ENCODE measurements at places on chromosomes 16 and 17. TPM values are rescaled to one million over a fixed set of nuclear protein-coding genes. Genes with fewer than 3 reads are reported as not detected.

GRCh38 chr16:29720703-29721102 lies 25.1 kb downstream of the C16orf54 start:
- DNase-seq, result no peak

Gene PPP1R27
- total RNA-seq, result not detected

GRCh38 chr16:51166091-51166490 lies 15.0 kb upstream of the SALL1 start:
- no peak for DNase-seq

- peak; percentile 76 for DNase-seq
These were observed at the start of gene PLD6 for GRCh38 chr17:17206124-17206912. Gene PLD6 (minus strand): TSS chr17:17206333. CDS start chr17:17206286, 47 bp downstream.

DNA sequence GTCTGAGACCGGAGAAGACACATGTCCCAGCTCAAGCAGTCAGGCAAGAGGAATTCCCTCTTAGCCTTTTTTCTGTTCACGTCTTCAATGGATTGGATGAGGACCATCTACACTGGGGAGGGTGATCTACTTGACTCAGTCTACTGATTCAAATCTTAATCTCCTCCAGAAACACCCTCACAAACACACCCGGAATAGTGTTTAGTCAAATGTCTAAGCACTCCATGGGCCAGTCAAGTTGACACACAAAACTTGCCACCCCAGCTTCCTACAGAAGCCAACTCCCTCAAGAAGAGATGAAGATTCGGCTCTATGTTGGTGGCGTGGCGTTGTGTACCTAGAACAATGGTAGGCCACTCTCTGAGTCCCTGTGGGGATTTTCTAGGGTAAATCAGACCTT lies 22.5 kb upstream of the NKD1 start:
- no peak for DNase-seq

Gene NOS2
- total RNA-seq, result not detected

Gene ACSM3
- 2.1 TPM for total RNA-seq

DNA sequence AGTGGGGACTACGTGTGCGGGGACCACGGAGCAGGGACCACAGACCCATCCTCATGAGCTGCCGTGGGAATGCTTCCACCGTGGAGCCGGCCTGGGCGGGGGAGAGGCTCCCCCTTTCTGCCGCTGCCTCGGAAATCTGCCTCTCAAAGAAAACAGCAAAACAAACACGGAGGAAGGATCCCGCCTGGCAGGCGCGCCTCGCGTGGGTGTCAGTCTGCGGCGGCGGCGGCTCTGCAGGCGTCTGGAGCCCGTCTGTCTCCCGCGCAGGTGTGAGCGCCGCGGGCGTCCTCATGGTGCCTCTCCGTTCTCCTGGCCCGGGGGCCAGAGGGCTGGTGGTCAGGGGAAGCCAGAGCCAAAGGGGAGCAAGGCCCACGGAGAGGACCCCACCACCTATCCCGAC lies 27.5 kb downstream of the GSE1 start:
- DNase-seq, result no peak

Gene ITGB3
- total RNA-seq, result 7.2 TPM

GRCh38 chr16:49855822-49856671 lies at the start of gene ZNF423:
Gene ZNF423 (minus strand): TSS chr16:49856112. CDS start chr16:49855774, 338 bp downstream.
- DNase-seq, result peak; percentile 29

GRCh38 chr17:81537856-81538555 lies 9.8 kb downstream of the FSCN2 start:
- DNase-seq, result no peak

DNA sequence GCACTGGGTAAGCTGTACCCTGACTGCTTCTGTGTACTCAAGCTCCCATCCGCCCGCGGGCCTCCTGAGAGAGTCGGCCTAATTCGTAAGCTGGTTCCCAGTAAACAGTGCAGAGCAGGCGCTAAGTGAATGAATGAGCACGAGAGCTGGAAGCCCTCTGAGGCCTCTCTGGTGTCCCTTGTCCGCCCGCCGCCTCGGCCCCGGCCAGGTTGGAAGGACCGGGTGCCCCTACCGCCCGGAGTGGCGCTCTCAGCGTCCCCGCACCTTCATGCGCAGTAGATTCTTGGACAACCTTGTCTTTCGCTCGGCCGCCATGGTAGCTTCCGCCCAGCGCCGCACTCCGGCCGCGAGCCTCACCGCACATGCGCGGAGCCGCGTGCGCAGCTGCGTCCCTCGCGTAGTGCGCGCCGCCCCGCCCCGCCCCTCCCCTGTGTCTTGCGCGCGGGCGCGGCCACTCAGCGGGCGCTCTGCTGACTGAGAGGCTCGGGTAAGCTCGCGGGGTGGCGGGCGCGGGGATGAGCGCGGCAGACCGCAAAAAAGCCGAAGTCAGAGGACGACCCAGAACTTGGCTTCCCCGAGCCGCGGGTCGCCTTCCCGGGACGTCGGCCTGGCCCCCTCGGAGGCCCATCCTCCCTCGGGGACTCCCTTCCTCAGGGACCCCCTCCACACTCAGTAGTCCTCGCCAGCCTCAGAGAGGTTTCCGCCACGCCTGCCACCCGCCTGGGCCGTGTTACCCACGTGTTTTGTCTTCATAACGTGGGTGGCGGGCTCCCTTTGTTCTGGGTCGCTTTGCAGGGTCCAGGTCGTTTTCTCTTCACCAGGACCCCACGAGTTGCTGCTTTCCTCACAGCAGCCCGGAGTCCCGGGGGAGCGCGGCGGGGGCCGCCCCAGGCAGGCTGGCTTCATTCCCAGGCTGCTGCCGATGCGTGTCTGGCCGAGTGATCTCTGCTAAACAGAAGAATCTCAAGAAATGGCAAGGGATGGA lies at the start of gene MPHOSPH6:
MPHOSPH6 (minus strand) TSS at position 364 of the 985 bp plus-strand sequence; CDS start at position 315, 49 bp downstream.
- peak; percentile 98 for DNase-seq

Gene CLEC18C
- 0.25 TPM for total RNA-seq

Gene NDRG4
- 7.1 TPM for total RNA-seq

DNA sequence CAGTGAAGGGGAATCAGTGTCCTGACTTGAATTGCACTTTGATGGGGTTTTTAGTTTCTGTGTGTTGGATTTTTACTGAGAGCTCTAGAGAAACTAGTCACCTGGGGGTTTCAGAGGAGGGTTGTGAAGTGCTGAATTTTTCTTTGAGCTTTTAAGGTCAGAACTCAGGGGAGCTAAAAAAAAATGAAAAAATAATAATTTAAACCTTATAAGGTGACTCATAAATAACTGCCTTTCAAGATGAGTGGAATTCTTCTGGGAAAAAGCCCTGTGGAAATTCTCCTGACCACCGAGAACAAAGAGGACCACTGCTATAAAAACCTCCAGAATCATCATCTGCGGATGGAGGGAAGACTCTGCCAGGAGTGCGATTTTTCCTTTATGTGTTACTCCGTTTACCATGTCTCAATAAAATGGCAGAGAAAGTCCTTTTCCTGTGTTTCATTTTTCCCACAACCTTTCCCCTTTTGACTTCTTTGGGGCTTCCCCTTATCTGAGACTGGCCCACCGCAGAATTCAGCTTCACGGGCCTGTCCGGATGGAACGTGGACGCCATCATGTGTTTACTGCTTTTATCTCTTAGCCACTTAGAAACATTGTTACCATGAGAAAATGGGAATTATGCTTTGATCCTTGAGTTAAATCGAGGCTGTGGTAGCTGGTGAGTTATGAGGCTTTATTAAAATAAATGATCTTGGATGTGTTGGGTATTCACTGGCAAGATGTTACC lies 39.7 kb downstream of the RPTOR start:
- DNase-seq, result peak; percentile 5

DNA sequence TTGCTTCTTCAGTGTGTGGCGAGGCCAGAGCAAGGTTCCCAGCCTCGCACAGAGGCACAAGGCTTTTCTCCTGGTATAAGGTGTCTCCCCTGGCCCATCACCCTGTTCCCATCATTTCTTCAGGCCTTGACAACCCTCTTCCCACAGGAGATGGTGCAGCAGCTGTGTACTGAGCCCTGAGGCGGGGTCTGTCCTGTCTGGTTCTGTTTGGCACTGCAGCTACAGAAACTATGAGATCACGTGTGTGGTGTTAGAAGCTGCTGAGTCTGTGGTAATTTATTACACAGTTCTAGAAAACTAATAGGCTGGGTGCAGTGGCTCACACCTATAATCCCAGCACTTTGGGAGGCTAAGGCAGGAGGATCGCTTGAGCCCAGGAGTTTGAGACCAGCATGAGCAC lies 7.2 kb downstream of the PLA2G15 start:
- DNase-seq, result no peak

DNA sequence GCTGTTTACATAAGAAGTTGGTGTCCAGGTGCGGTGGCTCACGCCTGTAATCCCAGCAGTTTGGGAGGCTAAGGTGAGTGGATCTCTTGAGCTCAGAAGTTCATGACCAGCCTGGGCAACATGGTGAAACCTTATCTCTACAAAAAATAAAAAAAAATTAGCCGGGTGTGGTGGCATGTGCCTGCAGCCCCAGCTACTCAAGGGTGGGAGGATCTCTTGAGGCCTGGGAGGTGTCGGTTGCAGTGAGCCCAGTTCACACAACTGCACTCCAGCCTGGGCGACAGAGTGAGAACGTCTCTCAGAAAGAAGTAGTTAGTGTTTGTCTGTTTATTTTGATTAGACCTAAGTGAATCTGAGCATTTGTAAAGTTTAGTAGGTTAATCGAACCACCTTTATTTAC lies 12.8 kb downstream of the DDX19A start:
- DNase-seq, result no peak

GRCh38 chr17:44014133-44014436 lies 678 bp downstream of the TMEM101 start:
- DNase-seq, result no peak

DNA sequence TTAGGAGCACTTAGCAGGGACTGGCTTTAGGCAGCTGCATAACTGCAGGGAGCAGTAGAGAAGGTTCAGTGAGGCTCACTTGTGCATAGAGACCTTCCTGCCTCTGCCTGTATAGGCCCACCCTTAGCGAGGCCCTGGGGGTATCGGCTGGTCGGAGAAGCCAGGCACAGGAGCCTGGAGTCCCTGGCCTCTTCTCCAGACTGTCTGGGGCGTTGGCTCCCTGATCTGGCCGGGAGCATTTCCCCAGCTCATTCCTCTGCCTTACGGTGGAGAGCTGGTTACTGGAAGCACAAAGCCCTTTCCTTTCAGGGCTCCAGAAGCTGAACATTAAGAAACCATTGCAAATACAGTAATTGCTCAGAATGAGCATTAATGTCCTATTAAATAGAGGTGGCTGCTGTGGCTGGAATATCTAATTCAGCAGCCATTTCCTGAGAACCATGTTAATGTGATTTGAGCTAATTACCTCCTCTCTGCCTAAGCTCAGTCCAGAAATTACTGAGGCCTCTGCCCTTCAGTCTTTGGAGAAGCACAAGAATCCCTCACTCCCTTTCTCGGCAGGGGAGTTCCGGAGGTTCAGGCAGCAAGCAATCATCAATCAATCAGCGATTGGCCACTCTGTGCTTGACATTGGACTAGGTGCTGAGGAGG lies 18.8 kb upstream of the TMEM220 start:
- DNase-seq, result no peak

GRCh38 chr16:66996324-66996982 lies 8.1 kb downstream of the CES4A start:
- DNase-seq, result peak; percentile 90

GRCh38 chr17:15945527-15946191 lies 729 bp downstream of the ADORA2B start:
- peak; percentile 69 for DNase-seq

- no peak for DNase-seq
These were observed 14.5 kb downstream of the NKD1 start for GRCh38 chr16:50562657-50563056.

- no peak for DNase-seq
These were observed 109.1 kb downstream of the C16orf78 start for GRCh38 chr16:49482690-49483089.

DNA sequence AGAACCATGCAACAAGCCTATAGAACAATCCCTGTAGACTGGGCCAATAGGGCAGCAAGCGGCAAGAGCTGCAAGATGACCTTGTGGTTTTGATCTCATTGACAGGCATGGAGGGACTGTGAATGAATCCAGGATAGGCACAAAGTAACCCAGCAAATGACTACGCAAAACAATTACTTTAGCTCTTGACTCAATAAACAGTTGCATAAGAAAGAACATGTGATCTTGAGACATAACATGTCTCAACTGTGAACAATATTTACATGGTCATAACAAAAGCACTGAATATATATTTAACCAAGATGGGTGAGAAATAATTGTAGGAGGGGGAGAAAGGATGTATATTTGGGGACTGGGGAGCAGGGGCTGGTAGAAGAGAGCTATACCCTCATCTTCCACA lies 313.7 kb upstream of the CDH5 start:
- no peak for DNase-seq

Gene ZNF205
- total RNA-seq, result 14.6 TPM

Gene TAC4
- total RNA-seq, result not detected

DNA sequence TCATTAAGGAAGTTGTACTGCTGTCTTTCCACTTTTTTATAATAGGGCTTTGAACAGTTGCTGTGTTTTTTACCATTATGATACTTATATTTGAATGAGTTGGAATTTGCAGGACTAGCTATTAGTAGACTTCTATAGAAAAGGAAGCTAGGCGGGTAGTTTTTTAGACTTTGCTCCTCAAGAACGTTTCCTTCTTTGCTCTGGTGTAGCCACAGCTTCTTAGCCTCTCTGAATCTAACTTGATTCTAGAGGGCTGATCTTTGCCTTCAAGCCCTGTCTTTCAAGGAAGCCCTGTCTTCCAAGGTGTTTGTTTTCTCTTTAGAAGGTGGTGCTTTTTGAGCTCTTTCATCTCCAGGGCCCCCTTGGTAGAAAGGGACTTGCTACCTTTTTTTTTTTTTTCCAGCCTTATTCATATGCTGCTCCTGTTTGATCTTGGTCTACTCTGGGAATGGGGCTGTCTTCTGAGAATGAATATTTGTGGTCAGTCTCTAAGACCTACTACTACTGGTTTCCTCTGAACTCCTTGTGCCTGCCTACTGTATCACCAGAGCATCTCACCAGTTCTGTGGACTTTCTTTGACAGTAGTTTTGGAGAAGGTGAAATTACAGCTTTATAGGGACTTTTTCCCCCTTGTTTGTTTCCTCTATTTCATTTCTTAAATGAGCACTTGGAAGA lies 52.3 kb upstream of the RASL10B start:
- no peak for DNase-seq

DNA sequence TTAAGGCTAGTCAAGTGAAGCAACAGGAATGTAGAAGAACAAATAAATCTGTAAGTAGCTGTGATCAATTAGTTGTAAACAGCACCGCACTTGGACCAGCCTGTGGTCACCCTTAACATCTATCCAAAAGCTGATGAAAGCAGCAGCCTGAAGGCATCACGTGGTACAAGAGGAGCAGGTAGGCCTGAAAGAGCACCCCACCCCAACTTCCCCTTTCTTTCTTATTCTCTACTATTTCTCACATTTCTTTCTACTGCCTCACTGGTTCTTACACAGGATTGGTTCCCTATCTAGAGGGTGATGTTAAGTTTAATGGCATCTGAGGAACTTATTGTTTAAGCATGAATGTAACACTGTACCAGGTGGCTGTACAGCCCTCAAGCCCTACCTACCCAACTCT lies 42.6 kb upstream of the CLEC18B start:
- DNase-seq, result no peak

DNA sequence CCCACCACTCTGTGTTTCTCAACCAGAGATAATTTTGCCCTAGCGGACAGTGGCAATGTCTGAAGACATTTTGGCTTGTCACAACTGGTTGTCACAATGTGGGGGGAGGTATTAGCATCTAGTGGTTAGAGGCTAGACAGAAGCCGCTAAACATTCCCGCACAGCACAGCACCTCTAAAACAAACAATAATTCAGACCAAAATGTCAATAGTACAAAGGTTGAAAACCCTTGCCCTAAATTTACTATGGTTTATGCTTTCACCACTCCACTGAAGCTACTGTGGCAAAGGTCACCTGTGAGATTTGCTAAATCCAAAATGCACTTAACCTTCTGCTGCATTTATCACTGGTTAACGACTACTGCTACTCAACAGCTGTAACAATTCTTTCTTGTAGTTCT lies 14.1 kb downstream of the NUP88 start:
- no peak for DNase-seq

GRCh38 chr16:54690306-54690705 lies 240.4 kb upstream of the IRX5 start:
- DNase-seq, result no peak

GRCh38 chr16:86522634-86523033 lies 12.3 kb downstream of the FOXF1 start:
- no peak for DNase-seq

Data from GM23248 (cell line).